Activated T-cell treated with anti-CD3 and anti-CD28 coated beads, Interleukin-2, amount 50 U/mL, for 72 hours (primary cell): ENCODE measurements at places on chromosomes 7 and 10.

- no peak for DNase-seq
Observed at GRCh38 chr7:55970978-55971377, 6.6 kb downstream of the NIPSNAP2 start.

- no peak for DNase-seq
Observed at GRCh38 chr10:21330628-21331020, 194.9 kb downstream of the SKIDA1 start.

- DNase-seq: no peak
Observed at GRCh38 chr10:78571286-78571685, 497.5 kb upstream of the ZMIZ1 start.

- DNase-seq: no peak
Observed at GRCh38 chr7:22480523-22481075, 19.4 kb downstream of the STEAP1B start.

- no peak for DNase-seq
Observed at GRCh38 chr7:140534743-140535142, 55.4 kb upstream of the MKRN1 start.

DNA sequence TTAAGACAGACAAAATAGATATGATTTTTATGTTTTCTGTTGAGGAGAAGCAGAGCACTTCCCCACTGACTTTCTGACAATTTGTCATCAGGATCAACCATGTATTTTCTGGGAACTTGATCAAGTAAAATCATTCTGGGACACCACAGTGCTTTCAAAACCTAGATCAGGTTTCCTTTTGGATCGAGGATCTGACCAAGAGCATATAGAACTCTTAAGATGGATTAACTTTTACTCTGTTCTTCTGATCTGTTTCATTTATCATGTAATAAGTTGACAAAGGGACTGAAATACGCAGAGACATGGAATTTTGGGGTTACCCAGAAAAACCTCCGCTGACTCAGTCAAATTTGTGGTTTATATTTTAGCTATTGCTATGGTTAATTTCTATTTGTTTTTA lies 136.0 kb upstream of the WNT16 start:
- no peak for DNase-seq

GRCh38 chr10:124459395-124459794 lies 2.2 kb upstream of the LHPP start:
- DNase-seq: no peak

DNA sequence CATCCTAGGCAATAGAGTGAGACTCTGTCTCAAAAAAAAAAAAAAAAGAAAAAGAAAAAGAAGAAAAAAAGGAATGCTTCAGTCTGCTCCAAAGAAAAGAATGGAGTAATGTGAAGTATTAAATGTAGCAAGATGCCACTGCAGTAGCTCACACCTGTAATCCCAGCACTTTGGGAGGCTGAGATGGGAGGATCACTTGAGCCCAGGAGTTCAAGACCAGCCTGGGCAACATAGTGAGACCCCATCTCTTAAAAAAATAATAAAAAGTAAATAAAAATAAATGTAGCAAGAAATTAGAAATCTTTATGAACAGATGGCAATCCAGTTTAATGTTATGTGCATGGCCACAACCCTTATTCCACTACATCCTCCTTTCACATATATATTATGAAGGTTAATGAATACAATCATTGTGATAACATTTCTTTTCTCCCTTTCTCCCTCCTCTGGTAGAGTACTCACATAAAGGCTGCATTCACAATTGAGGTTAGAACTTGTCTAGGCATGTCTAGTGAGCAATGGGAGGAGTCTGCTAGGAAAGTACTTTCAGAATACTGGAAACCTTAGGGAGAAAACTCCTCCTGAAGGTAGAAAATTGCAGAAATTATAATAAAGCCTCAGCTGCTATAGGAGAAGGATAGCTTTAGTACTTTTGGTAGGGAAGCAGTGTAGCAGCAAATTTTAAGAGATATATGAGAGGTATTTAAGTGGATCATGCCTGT lies 20.4 kb downstream of the KLLN start:
- no peak for DNase-seq

DNA sequence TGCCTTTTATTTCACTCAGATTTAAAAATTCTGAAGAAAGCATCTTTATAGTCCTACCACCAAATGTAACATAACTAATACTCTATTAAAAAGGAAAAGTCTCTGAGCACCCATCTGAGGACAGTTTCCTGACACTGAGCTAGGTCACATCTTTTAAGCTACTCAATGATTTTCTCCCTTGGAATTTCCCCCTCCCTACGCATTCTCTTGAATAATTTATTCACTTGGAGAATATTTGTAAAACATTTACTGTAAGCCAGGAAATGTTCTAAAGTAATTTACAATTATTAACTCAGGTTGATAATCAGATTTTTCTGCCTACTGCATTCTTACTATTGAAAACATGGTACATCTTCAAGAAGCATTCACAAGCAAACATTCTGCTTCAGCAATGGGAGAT lies 297.2 kb upstream of the VSTM2A start:
- no peak for DNase-seq

- no peak for DNase-seq
Observed at GRCh38 chr7:81684514-81685269, 85.2 kb downstream of the HGF start.

GRCh38 chr10:110413049-110413783 lies 84.5 kb upstream of the DUSP5 start:
- peak; percentile 54 for DNase-seq

GRCh38 chr7:85320699-85321476 lies 134.0 kb upstream of the SEMA3D start:
- no peak for DNase-seq

DNA sequence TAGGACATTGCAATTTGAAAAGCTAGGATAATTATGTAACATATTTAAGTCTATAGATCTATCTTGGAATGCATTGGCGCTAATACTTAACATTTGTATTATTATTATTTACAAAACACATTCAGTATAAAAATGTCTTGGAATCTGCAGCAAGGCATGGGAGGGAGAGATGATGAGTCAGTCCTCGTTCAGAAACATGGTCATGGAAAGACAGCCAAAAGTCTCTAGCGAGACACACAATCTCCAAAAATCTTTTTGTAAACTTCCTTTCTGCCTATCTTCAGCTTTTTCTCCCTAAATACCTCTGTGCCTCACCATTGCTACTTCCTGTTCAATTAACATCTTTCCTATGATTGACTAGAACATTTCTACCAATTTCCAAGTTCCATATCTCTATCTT lies 188.4 kb upstream of the CACNA2D1 start:
- no peak for DNase-seq

DNA sequence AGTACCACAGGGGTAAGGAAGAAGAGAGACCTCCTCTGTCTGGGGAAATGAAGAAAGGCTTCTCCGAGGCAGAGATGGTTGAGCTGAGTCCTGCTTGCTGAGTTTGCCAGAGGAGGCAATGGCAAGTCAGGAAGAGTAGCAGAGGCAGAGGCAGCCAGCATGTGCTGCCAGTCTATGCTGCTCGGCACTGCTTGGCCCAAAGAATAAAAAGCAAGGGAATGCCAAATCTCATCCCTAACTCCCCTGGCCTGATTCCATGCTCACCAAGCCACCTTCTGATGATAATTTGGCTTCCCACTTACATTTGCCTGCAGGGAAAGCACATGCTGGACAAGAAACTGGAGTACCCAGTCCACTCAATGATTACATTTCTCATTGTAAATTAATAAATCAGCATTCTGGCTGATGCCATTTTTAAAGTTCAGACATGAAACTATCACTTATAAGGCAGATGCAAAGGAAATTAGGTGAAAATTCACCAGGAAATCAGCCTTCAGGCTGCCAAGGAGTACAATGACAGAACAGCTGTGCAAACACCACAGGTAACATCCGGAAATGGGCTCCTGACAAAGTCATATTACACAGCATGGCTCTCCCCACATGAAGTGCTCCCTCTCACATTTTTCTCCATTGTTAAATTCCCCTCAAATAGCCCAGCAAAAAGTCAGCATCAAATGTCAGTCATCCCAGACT lies 245.9 kb downstream of the MTERF1 start:
- no peak for DNase-seq

- no peak for DNase-seq
Observed at GRCh38 chr7:112503361-112503972, 22.7 kb downstream of the LSMEM1 start.

GRCh38 chr7:99485094-99485493 lies 12.4 kb downstream of the ZNF789 start:
- DNase-seq: no peak

DNA sequence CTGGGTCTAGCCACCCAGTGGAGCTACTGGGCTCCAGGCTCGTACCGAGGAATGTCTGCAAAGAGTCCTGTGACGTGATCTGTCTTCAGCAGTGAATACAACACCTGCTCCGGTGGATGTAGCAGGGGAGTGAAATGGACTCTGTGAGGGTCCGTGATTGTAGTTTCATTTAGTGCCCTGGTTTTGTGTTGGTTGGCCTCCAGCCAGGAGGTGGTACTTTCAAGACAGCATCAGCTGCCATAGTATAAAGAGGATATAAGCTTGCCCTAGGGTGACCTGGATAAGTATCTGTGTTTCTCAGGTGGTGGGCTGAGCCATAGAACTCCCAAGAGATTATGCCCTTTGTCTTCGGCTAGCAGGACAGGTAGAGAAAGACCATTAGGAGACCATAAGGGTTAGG lies 24.6 kb upstream of the WNT2 start:
- DNase-seq: no peak

DNA sequence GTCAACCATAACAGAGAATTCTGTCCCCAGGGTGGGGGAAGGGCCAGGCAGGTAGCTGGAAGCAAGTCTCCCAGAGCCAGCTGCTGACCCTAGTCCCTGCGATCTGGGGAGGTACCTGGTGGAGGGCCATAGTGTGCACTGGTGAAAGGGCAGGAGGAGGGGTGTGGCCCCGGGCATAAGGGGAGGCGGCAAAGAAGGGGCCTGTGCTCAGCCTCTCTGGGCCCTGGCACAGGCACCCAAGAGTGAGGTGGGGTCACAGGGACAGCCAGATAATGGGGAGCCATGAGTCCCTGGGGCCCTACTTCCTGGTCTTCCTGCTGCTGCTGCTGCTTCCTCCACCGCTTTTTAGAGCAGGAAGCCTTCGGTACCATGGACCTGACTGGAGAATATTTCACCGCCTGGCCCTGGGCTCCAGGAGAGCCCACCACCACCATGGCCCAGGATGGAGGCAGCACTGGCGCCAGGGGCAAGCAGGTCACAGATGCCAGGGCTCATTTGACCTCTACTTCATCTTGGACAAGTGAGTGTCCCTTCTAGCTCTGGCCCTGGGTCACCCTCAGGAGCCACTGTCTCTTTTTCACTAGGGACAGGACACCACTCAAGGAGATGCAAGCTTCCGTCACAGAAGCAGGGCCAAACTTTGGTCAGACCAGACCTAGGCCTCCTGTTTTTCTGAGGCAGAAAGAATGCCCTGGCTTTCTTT lies at the start of gene ANTXRL:
ANTXRL (plus strand) TSS at position 7 of the 703 bp plus-strand sequence; CDS start at position 273, 266 bp downstream.
- no peak for DNase-seq

DNA sequence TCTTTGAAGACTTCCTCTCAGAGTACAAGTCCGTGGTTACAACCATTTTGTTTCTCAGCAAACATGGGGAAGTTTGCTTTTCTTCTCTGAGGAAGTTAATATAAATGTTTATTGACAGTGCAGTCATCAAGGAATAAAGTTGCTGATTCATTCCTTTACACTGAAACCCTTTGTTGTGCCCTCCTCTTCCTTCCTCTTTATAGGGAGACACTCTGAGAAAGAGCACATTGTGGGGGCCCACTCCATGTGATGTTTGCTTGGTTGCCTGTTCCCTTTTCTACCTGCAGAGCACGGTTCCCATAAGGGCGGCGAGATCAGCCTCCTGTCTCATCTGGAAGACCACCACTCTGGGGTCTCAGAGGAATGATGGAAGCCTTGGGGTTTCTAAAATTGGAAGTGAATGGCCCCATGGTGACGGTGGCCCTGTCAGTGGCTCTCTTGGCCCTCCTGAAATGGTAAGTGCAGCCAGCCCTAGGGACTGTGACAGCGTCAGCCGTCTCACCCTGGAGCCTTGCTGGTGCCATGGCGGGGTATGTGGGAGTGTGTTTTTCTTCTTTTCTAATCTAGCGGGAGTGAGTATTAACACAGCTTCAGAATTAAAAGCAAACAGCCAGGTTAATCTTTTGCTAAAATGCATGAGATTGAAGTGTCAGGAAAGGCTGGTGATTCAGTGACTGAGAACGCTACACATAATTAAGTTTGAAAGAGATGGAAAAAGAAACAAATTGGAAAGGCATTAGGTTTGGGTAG lies at the start of gene TBXAS1:
TBXAS1 (plus strand) TSS at position 240 of the 750 bp plus-strand sequence; CDS start at position 367, 127 bp downstream.
- peak; percentile 9 for DNase-seq

DNA sequence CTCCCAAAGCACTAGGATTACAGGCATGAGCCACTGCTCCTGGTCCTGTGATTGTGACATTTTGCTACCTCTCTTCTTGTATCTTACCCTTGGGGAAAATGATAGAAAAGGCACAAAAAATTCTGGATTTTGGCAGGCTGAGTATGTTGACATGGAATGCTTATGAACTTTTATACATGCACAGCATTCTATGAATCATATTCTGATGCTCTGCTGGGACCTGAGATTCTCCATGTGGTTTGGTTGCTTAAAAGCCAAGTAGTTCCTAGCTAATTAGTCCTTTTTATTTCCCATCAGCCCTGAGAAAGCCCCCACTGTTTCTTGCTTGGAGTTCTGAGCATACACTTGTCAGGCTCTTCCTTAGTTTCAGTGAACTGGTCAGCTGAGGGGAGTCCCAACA lies 8.3 kb upstream of the KAZALD1 start:
- no peak for DNase-seq

GRCh38 chr10:123864923-123865322 lies 26.7 kb downstream of the CPXM2 start:
- no peak for DNase-seq

GRCh38 chr7:30652132-30652531 lies 30.1 kb downstream of the CRHR2 start:
- no peak for DNase-seq

- no peak for DNase-seq
Observed at GRCh38 chr10:27496137-27496536, 8.0 kb upstream of the RAB18 start.

DNA sequence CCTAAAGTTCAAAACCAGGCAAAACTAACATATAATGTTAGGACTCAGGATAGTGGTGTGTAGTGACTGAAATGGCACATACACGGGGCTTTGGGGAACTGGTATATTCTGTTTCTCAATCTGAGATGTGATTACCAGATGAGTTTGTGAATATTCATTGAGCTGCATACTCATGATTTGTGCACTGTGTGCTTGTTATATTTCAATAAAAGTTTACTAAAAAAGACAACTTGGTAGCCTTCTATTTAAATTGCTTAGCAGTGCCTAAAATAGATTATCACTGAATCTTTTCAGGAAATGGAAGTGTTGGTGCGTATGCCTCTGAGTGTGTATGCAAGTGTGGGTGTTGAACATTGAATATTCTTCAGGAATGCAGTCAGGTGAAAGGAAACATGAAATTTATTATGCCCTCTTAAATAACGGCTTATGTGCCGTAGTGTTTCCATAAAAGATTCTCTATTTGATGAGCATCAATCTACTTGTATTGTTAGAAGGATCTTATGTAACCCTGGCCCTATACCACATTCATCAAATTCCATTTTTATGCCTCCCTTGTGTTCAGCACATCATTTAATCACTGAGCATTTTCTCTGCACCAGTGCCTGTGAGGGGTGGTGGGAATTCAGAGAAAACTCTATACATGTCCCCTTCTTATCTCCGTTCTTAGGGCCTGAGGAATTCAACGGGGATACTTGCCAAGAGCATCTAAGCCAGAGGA lies 82.6 kb upstream of the AUTS2 start:
- DNase-seq: no peak

GRCh38 chr10:117365612-117366011 lies 9.6 kb downstream of the PDZD8 start:
- no peak for DNase-seq

GRCh38 chr7:107016312-107016711 lies 28.2 kb upstream of the PRKAR2B start:
- no peak for DNase-seq

- no peak for DNase-seq
Observed at GRCh38 chr7:8594115-8594514, 160.7 kb downstream of the NXPH1 start.

GRCh38 chr7:151756076-151756731 lies 120.7 kb downstream of the PRKAG2 start:
- DNase-seq: peak; percentile 73
